Activated naive CD4-positive, alpha-beta T cell treated with anti-CD3 and anti-CD28 coated beads, Interleukin-2, amount 50 U/mL, for 72 hours (primary cell): ENCODE measurements at places on chromosomes 2 and 18. TPM values are rescaled to one million over a fixed set of nuclear protein-coding genes. Genes with fewer than 3 reads are reported as not detected.

DNA sequence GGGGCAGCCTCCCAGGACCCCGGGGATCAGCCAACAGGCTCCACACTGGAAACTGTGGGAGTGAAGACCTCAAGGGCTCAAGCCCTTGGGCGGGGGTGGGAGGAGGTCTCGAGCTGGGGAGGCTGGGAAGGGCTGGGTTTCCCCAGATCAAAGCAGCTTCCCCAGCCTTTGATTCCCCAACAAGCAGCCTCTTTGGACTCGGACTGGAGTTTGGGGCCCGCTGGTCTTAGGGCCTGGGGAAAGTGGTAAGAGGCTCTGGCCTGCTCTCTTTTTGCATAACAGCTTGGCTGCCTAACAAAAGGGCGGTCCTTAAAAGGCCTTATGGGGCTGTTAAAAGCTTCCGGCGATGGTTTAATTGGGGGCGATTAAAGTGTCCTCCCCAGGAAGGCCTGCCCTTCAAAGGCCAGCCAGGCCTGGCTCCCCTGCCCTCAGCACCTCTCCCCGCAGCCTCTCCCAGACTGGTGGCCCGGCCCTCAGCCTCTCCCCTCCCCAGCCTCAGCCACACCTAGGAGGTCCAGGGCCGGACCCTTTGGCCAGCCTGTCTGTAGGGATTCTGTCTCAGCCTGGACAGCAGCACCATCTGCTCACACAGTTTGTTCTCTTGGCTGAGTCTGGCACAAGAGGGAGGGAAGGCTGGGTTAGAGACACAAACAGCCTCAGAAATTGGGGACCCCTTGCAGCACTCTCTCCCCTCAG, 39.6 kb downstream of the ZFP36L2 start:
- DNase-seq, result no peak

GRCh38 chr2:27655155-27655951, 8.1 kb downstream of the SUPT7L start:
- no peak for DNase-seq

The RNF125 gene
- total RNA-seq, result 13.8 TPM

The IL37 gene
- total RNA-seq, result not detected

DNA sequence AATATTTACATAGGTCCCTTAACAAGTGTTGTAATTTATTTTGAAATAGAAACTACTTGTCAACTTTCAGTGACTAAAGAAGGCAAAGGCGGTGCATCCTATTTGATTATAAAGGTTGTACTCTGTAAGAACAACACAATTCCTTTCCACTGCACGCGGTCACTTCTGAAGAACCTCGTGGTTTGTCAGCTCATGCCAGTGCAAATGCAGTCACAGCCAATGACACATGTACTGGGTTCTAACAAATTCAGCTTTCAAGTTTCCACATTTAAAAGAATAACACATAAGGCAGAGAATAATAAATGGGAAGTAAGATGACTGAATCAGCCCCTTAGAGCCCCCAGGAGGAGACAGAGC, 39.7 kb downstream of the CYB5A start:
- DNase-seq, result no peak

GRCh38 chr2:108615480-108616090, 81.3 kb downstream of the LIMS1 start:
- DNase-seq, result no peak

- DNase-seq, result no peak
Observed at GRCh38 chr2:134276381-134277172, 22.7 kb downstream of the MGAT5 start.

- no peak for DNase-seq
Observed at GRCh38 chr2:12819721-12820120, 103.0 kb downstream of the TRIB2 start.

DNA sequence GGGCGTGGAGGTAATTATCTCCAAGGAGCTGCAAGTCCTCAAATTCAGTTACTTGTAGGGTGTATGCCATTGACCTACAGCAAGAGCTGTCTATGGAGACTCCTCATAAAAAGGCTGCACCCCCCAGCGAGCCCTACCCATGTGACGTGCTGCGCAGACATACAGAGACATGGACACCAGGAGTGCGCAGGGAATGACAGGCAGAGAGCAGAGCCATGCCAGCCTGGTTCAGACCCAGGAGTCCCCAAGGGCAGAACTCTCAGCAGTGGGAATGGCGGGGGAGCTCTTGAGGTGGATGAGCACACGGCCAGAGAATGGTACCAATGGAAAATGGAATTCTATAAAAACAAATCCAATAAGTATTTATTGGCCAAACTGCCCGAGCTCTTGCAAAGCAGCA, 310.1 kb downstream of the MYCN start:
- DNase-seq, result no peak

GRCh38 chr18:9333441-9334328, 888 bp upstream of the TWSG1 start:
- no peak for DNase-seq

The ANTXR1 gene
- total RNA-seq, result not detected

DNA sequence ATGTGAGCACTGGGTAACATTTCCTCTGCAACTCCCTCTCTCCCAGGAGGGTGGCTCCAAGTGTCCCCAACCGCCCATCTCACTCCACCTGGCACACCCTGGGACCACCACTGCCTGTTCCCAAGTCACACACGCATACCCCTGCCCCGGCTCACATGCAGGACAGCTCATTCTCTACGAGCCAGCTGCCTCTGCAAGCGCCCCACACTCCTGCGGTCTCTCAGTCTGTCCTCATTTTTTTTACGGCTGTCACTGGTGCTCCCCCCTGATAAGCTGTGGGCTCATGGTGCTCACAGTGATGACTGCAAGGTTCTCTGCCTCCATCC, 30.8 kb downstream of the AFG3L2 start:
- DNase-seq, result no peak

The ING5 gene
- total RNA-seq, result 41.6 TPM

DNA sequence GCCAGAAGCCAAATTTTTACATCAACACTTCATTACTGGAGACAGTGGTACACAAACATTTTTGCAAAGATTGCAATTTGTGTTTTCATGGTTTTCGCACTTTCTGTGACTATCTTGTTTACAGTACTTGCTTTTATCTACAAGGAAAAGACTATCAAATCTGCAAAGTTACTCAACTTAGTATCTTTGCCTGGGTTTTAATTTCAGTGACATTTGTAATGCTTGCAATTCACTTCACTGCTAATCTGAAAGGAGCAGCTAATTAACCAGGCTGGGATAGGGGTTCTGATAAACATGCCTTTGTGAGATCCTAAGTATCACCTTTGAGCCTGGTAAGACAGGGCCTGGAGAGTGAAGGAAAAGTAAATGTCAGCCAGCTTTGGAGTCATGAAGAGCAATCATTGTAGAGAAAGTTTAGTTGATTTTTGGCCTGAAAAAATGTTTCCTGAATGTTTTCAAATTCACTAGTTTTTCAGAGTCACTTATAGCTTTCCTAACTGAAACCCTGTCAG, 194.2 kb downstream of the RIT2 start:
- DNase-seq, result no peak

- DNase-seq, result no peak
Observed at GRCh38 chr2:129488376-129488775, 491.1 kb upstream of the RAB6C start.

- DNase-seq, result no peak
Observed at GRCh38 chr2:234555616-234556249, 58.9 kb upstream of the ARL4C start.

The REG3A gene
- total RNA-seq, result not detected

The CXCR4 gene
- total RNA-seq, result 104 TPM

DNA sequence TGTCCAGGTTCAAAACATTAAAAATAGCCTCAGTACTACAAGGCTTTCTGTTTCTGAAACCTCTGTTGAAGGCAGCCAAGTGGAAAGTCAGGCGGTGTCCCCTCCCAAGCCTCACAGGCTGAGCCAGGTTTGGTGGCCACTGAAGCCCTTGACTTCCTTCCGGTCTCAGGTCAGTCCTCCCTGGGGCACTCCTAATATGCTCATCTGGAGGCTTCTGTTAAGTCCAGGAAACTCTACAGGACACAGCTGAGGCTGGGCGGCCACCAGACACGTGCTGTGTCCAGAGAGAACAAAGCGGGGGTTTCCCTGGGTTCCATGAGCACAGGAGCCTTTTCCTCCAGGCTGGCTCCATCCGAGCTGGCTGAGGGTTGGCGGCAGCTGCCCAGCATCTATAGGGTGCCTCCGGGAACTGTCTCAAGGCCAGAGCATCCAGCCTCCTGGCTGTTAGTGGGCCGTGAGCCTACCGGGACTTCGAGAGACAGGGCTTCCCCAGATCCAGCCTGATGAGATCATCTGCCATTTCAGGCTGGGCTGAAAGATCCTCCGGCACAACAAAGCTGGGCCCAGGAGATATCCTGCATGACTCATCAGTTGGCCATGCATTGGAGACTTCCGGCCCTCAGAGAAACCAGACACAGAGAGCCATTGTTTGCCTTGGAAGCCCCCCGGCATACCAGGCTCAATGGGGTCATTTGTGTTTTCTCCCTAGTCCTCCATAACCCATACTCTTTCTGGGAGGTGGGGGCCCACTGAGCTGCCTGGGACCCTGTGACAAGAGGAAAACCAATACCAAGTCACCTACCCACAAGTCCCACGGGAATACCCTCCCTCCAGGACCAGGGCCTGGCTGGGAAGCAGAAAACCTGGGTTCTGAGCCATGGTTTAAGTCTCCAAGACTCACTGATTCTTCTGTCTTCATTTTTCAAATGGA, 71.7 kb downstream of the HS1BP3 start:
- DNase-seq, result no peak

DNA sequence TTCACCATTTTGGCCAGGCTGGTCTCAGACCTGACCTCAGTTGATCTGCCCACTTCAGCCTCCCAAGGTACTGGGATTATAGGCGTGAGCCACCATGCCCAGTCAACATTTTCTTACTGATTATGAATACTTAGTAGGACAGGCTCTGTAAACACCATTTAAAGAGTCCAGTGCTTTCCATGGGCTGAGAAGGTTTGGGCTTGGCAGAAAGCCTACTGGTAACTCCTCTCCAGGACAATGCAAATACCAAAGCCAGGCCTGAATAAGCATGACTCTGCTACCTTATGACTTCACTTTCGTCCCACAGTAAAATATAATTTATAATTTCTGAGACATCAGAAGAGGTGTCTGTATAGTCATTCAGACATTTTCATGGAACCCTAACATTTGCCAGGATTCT, 60.2 kb upstream of the FAM117B start:
- DNase-seq, result no peak

- DNase-seq, result no peak
Observed at GRCh38 chr2:56806924-56807323, 623.1 kb downstream of the CCDC85A start.

- no peak for DNase-seq
Observed at GRCh38 chr2:11875481-11875880, 129.0 kb downstream of the LPIN1 start.

The MAPK4 gene
- total RNA-seq, result not detected

GRCh38 chr2:30264274-30264673, 32.9 kb downstream of the LBH start:
- DNase-seq, result no peak

The KCNE4 gene
- total RNA-seq, result not detected

DNA sequence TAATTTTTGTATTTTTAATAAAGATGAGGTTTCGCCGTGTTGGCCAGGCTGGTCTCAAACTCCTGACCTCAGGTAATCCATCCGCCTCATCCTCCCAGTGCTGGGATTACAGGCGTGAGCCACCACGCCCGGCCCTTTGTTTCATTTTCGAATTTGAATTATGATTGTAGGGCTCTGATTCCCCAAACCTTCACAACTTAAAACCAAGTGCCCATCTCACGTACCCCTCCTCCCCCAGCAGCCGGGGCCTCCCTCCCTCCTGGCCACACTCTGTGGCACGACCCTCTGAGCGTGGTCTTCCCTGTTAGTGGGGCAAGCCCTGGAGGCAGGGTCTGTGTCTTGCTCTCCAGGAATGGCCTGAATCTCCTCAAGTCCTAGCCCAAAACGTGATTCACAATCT, 166.5 kb downstream of the ASB1 start:
- DNase-seq, result no peak

DNA sequence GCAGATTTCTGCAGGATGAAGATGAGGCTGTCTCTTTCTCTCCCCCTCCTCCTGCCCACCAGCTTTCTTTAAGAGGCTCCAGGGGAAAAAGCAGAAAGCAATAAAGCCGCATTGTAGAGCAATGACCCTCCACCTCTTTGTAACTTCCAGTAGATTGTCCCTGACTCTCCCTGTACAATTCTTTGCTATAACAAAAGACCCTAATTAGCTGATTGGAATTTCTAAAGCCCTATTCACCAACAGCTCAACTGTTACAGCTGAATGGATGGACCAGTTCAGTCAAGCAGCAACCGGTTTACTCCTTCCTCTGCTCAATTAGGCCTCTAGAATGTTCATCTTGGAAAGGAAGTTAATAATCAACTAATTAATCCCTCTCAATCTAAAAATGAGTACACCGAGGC, 301.0 kb downstream of the STK39 start:
- no peak for DNase-seq

DNA sequence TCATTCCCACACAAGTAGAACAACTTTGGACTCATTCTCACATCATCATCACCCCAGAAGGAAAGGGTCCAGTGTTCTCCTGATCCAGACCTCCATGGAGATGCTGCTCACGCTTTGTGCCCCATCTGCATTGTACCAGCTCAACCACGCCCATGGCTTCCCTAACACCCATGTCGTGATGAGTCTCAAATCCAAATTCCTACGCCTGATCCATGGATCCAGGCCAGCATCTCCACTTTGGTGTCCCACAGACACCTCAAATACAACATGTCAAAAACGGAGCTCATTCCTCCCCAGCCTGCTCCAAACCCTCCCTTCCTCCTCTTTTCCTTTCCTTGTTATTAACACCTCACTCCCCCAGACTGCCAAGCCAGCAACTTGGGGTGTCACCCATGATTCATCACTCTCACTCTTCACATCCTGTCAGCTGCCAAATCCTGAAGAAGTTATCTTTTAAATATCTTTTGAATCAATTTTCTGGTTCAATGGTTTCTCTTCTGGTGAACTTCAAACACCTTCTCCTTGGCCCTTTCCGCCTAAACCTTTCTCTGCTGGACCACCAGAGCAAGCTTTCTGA, 30.2 kb upstream of the FAM124B start:
- no peak for DNase-seq

DNA sequence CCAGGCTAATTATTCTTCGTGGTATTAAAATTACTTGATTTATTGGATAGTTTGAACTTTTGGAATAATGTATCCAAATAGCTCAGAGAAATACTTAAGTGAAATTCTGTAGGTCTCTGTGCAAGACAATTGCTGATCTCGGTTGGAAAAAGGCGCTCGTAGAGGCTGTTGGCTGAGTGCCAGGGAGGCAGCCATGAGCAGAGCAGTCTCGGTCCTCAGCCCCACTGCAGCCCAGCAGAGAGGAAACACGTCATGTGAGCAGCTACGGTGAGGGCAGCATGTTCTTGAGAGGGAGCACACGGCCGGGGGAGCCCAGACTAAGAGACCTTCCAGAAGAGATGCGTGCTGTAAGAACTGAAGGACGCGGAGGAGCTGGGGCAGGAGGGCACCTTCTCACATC, 42.5 kb downstream of the DCDC2C start:
- DNase-seq, result no peak

DNA sequence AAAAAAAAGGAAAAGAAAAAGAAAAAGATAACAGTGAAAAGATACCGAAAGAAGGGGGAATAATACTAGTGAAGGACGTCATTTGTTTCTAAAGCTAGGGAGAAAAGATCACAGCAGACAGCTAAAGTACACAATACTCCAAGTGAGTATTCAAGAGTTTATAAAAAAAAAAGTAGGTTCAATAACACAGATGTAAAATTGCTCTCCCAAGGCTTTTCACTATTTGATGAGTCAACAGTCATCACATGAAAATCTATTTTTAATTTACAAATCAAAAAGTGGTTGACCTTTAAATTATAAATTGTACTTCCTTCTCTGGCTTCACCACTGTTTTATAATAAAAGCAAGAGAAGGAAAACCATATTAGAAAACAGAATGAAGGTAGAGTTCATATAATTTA, 144.0 kb downstream of the ZRANB3 start:
- DNase-seq, result no peak

The CCDC148 gene
- total RNA-seq, result not detected
